ENCODE measurements at places on chromosomes 6 and 20.

GRCh38 chr6:14692208-14692607 is 553.7 kb upstream of the JARID2 start:
- no peak for DNase-seq

GRCh38 chr6:7763881-7764280 is 38.0 kb downstream of the BMP6 start:
- no peak for DNase-seq

- no peak for DNase-seq
Observed at GRCh38 chr6:43789447-43789846, 19.4 kb downstream of the VEGFA start.

GRCh38 chr20:10504994-10505730 is 70.1 kb downstream of the SLX4IP start:
- DNase-seq = no peak

- DNase-seq = no peak
Observed at GRCh38 chr20:46974669-46975434, 80.2 kb downstream of the EYA2 start.

GRCh38 chr6:125639466-125640020 is 109.9 kb upstream of the HEY2 start:
- DNase-seq = no peak

- DNase-seq = peak; percentile 18
Observed at GRCh38 chr6:17703256-17703694, 3.5 kb downstream of the NUP153 start.

- no peak for DNase-seq
Observed at GRCh38 chr6:55734256-55734655, 141.1 kb downstream of the BMP5 start.

GRCh38 chr6:130367767-130368166 is 1.9 kb downstream of the TMEM200A start:
- DNase-seq = no peak

- DNase-seq = no peak
Observed at GRCh38 chr6:138582573-138582972, 83.3 kb upstream of the NHSL1 start.

DNA sequence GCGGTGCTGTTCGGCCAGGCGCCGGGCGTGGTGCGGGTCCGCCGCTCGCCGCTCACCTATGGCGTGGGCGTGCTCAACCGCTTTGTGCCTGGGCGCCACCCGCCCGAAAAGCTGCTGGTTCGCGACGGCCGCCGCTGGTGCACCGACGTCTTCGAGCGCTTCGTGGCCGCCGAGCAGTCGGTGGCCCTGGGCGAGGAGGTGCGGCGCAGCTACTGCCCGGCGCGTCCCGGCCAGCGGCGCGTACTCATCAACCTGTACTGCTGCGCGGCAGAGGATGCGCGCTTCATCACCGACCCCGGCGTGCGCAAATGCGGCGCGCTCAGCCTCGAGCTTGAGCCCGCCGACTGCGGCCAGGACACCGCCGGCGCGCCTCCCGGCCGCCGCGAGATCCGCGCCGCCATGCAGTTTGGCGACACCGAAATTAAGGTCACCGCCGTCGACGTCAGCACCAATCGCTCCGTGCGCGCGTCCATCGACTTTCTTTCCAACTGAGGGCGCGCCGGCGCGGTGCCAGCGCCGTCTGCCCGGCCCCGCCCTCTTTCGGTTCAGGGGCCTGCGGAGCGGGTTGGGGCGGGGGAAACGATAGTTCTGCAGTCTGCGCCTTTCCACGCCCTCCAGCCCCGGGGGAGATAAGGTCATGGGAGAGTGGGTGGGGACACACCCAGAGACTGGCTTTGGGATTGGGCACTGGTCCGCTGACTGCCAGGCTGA is 15.7 kb downstream of the ADISSP start:
- peak; percentile 71 for DNase-seq

GRCh38 chr6:13362412-13362811 is 34.1 kb upstream of the TBC1D7 start:
- DNase-seq = no peak

- no peak for DNase-seq
Observed at GRCh38 chr20:61905781-61906523, 159.7 kb downstream of the TAF4 start.

GRCh38 chr6:137927777-137928218 is 60.7 kb downstream of the TNFAIP3 start:
- DNase-seq = peak; percentile 83

DNA sequence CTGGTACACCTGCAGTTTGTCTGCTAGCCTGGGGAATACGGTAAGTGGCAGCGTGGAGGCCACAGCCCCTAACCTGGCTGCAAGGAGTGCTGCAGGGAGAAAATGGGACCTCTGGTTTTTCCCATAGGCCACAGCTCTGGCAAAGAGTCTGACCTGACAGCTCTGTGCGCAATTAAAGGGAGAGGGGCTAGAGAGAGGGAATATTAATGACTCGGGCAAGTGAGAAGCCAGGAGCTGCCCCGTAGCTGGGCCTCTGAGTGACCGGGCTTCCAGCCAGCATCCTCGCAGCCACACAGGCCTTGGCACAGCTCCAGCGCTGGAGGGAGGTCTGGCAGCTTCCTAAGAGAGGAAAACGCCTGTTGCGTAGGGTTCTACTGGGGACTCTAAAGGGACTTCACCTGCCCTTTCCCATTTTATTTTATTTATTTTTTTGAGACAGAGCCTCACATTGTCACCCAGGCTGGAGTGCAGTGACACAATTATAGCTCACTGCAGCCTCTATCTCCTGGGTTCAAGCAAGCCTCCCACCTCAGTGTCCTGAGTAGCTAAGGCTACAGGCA is 18.2 kb upstream of the OCSTAMP start:
- no peak for DNase-seq

GRCh38 chr6:45462190-45463134 is 84.7 kb upstream of the SUPT3H start:
- no peak for DNase-seq

- no peak for DNase-seq
Observed at GRCh38 chr20:53916173-53916512, 154.3 kb downstream of the BCAS1 start.

GRCh38 chr20:47993035-47993755 is 207.9 kb upstream of the SULF2 start:
- no peak for DNase-seq

All from activated CD4-positive, alpha-beta T cell treated with anti-CD3 and anti-CD28 coated beads, Interleukin-2, amount 50 U/mL, for 48 hours (primary cell).